ENCODE measurements at places on chromosomes 5 and 9.

GRCh38 chr9:110938242-110938641 lies 100.0 kb downstream of the LPAR1 start:
- H3K27ac ChIP-seq: no peak overlapping the region
- peaks cover 12% of the 10 kb centered on the region for H3K4me1 ChIP-seq
- no peaks in the 10 kb centered on the region for H3K27me3 ChIP-seq

DNA sequence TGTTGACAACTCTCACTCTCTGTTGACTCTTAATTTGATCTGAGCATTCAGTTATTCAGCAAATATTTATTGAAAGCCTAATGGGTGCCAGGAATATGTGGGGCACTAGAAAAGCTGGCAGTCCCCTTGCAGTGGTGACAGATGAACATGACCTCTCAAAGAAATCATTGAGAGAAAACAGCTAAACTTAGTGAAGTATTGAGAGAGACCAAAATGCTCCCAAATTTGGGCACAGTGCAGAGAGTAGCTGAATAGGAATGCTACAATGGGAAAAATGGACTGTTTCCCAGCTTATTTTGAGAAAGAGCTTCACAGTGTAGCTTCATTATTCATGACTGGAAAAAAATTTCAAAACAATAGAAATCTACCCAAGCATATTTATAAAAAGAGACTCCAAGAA lies 257.9 kb downstream of the SGCD start:
- H3K4me3 ChIP-seq: no peak overlapping the region
- H3K27ac ChIP-seq: no peak overlapping the region

GRCh38 chr5:75037106-75037505 lies 15.3 kb downstream of the GCNT4 start:
- no peaks in the 10 kb centered on the region for H3K36me3 ChIP-seq
- H3K4me1 ChIP-seq: no peaks in the 10 kb centered on the region
- H3K4me3 ChIP-seq: no peak overlapping the region
- no peaks in the 10 kb centered on the region for H3K27me3 ChIP-seq
- DNase-seq: no peak
- no peak overlapping the region for H3K27ac ChIP-seq

- no peaks in the 10 kb centered on the region for H3K4me1 ChIP-seq
- no peaks in the 10 kb centered on the region for H3K36me3 ChIP-seq
- DNase-seq: no peak
- H3K27me3 ChIP-seq: no peaks in the 10 kb centered on the region
Measured at GRCh38 chr5:63306909-63307308, 655.3 kb downstream of the HTR1A start.

DNA sequence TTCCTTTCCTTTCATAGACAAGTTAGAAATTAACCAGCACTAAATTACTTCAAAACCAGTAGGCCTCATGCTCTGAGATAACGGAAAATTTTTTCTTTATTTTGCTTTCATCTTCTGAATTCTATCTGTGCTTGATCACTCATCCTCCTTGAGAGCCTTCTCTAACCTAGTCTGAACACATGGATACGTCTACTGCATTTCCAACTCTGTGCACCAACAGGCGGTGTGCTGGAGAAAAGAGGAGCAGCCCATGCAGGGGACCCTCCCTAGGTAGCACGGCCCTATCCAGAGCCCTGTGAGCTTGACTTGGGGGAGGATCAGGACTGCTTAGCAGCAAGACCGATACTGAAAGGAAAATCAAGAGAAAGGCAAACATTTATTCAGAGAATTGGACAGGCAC lies 149.8 kb downstream of the AUH start:
- no peak overlapping the region for H3K27ac ChIP-seq
- no peak overlapping the region for H3K4me3 ChIP-seq
- H3K27me3 ChIP-seq: no peaks in the 10 kb centered on the region
- H3K4me1 ChIP-seq: no peaks in the 10 kb centered on the region
- DNase-seq: no peak

DNA sequence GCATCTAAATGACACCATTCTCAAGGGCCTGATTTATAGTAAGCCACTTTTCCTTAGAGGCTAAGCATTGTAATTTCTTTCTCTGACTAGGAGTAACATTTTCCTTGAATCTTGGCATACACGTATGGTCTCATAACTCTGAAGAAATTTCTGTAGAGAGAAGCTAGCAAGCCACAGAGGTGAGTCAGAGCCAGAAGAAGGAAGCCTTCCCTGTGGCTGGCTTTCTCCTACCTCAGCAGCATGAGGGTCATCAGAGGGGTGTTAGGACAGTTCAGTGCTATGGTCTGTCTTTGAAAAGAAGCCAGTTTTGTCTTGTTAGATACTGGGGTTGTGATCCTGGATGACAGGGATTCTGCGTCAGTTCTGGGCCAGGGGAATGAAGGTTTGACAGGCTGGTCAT lies 3.2 kb downstream of the SNX30 start:
- H3K27ac ChIP-seq: no peak overlapping the region
- H3K4me1 ChIP-seq: peaks cover 7% of the 10 kb centered on the region
- no peak for DNase-seq
- H3K27me3 ChIP-seq: no peaks in the 10 kb centered on the region

Measured in SJCRH30 (cell line).